Urinary bladder (tissue), 4 donors: ENCODE measurements at places on chromosomes 2 and 18.
A peak's percentile ranks its signal among the peaks of the same experiment; 100 is the strongest.

GRCh38 chr2:15769676-15770547 is 170.4 kb upstream of the MYCN start:
- no peak for DNase-seq

DNA sequence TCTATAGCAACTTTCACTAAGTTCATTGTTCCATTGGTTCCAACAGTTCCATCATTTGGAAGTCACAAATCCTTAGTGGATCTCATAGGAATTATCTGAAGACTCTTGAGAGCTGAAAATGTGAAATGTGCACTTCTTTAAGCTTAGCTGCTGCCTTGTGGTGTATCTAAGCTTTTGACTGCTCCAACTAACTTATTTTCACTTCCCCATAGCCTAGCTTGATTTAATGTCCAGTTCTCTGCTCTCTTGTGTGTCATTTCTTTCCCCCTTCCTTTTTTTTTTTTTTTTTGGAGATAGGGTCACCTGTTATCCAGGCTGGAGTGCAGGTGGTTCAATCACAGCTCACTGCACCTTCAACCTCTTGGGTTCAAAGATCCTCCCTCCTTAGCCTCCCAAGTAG is 34.9 kb upstream of the CD302 start:
- no peak for DNase-seq

- DNase-seq, result no peak
Measured at GRCh38 chr2:164009756-164010337, 274.0 kb upstream of the FIGN start.

GRCh38 chr2:110991911-110992310 is 128.8 kb upstream of the BCL2L11 start:
- DNase-seq, result peak; percentile 74

DNA sequence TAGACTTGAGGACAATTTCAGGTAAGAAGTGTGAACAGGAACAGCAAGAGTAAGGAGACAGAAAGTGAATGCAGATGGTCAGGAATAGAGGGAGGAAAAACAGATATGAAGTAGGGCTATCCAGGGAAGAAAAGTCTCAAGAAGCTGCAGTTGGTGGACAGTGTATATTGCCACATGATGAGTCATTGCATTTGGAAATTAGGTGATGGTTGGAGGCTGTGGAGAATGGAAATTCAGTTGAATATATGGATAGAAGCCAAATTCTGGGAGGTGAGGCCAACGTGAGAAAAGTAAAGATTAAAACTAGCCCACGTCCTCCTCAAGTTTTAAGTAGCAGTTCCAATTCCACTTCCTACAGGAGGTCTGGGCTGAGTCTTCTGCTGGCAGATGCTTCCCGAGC is 158.4 kb downstream of the UBE2E3 start:
- DNase-seq, result no peak

- DNase-seq, result no peak
Measured at GRCh38 chr2:178296394-178297090, 102.2 kb downstream of the OSBPL6 start.

- no peak for DNase-seq
Measured at GRCh38 chr18:44764863-44765262, 84.2 kb downstream of the SETBP1 start.

GRCh38 chr2:167049659-167050058 is 161.4 kb downstream of the XIRP2 start:
- no peak for DNase-seq

GRCh38 chr2:151337643-151338042 is 19.7 kb upstream of the TNFAIP6 start:
- no peak for DNase-seq

DNA sequence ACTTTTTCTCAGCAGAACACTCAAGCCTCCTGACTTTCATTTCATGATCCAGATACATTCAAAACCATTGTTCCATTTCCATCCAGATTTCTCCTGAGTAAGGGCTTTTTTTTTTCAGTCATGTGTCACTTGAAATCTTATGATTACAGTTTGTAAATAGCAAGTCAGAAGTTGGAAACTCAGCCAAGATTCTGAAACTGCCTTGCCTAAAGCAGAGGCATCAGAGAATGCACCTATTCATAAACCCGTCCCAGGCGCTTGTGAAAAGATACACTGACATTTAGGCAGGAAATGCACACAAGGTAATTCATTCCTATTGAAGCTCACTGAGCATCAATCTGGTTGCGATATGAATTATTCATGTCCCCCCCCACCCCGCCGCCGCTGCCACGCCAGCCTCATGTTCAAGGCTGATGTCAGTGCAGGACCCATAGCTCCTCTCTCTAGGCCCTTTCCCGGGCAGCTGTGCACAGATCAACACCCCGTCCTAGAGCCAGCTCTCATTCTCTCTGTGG is 30.4 kb upstream of the MGAT4A start:
- no peak for DNase-seq

GRCh38 chr2:74653589-74653984 is 460 bp upstream of the SEMA4F start:
- DNase-seq, result no peak

DNA sequence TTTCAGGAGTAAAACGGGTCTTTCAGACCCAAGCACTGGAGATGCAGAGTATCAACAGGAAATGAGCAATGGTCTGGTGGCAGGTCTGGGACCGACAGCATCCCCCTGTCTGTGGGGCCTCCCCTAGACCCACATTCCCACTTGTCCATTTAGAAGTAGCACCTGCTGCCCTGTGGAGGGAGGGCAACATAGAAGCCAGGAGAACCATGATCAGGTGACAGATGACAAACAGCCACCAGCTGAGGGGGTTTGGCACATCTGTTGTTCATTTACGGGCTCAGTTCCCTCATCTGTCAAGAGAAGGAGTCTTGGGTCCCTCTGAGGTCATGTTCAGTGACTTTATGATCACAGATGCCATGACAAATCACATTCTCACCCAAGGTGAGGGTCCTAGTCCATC is 77.9 kb upstream of the SLC66A3 start:
- DNase-seq, result no peak

- DNase-seq, result no peak
Measured at GRCh38 chr2:58879834-58880233, 638.7 kb upstream of the FANCL start.

- DNase-seq, result no peak
Measured at GRCh38 chr18:41602034-41602433, 353.0 kb upstream of the PIK3C3 start.

GRCh38 chr18:26656431-26656943 is 108.1 kb upstream of the KCTD1 start:
- DNase-seq, result no peak
